H9 (cell line): ENCODE measurements at places on chromosomes 16 and 17. TPM values are rescaled to one million over a fixed set of nuclear protein-coding genes. Genes with fewer than 3 reads are reported as not detected.

Gene ABCC3
- 0.31 and 0.59 TPM in 2 replicates for total RNA-seq

- no peaks in the 10 kb centered on the region for H3K27me3 ChIP-seq
- H3K36me3 ChIP-seq = no peaks in the 10 kb centered on the region
- no peak for DNase-seq
- no peak overlapping the region for H3K27ac ChIP-seq
- H3K4me1 ChIP-seq = peaks cover 5% of the 10 kb centered on the region; the same call in 1 of the 2 replicates
These were observed 12.9 kb downstream of the MXRA7 start for GRCh38 chr17:76697702-76698465.

- H3K4me1 ChIP-seq = no peaks in the 10 kb centered on the region
- H3K27me3 ChIP-seq = peaks cover 48% of the 10 kb centered on the region
- H3K36me3 ChIP-seq = no peaks in the 10 kb centered on the region; the same call in 1 of the 3 replicates
- no peak overlapping the region for H3K27ac ChIP-seq
- no peak overlapping the region for H3K4me3 ChIP-seq
These were observed 4.4 kb upstream of the HIC1 start for GRCh38 chr17:2050300-2051060.

Gene STAC2
- 1.5 and 2.5 TPM in 2 replicates for total RNA-seq

Gene HIC1
- 1.8 and 2.7 TPM in 2 replicates for total RNA-seq

- DNase-seq = peak; percentile 77
- no peak overlapping the region for H3K4me3 ChIP-seq
- peaks cover 73% of the 10 kb centered on the region for H3K36me3 ChIP-seq
- H3K27me3 ChIP-seq = no peaks in the 10 kb centered on the region
- no peak overlapping the region for H3K27ac ChIP-seq
These were observed 34.8 kb downstream of the WDR45B start for GRCh38 chr17:82613283-82614094.

Gene KRT16
- total RNA-seq = not detected in 2 replicates

Gene COG8
- total RNA-seq = 52.3 and 55.3 TPM in 2 replicates

Gene LPO
- 0.11 and 0.17 TPM in 2 replicates for total RNA-seq

Gene SLC35G6
- not detected in 2 replicates for total RNA-seq

Gene KLHL10
- 0.22 and 0.46 TPM in 2 replicates for total RNA-seq

- no peaks in the 10 kb centered on the region for H3K4me1 ChIP-seq
- H3K27me3 ChIP-seq = no peaks in the 10 kb centered on the region
- H3K27ac ChIP-seq = no peak overlapping the region
These were observed 54.9 kb upstream of the NACA2 start for GRCh38 chr17:61645920-61646319.
